ENCODE measurements at places on chromosomes 12 and 14.

DNA sequence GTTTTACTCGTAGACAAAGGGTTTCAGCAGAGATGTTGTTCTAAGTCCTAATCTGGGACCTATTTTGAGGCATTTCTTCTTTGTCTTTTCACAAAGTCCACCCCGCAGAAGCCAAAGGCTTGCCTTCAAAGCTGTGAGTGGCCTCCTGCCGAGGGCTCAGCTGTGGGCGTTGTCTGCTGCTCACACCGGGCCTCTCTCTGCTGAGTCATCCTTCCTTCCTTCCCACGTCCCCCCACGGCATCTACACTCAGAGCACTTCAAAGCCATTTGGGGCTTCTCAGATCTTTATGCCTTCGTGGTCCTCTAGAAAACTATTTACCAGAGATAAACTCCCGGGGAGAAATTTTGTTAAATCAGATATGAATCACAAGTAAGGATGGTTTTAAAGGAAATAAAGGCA, 115.9 kb upstream of the TMPO start:
- peak; percentile 79 for DNase-seq

- DNase-seq = no peak
These were observed 9.4 kb downstream of the SSPN start for GRCh38 chr12:26204612-26205289.

- DNase-seq = no peak
These were observed at the start of gene DIO2 for GRCh38 chr14:80211153-80212022. DIO2 (minus strand) TSS chr14:80211504; CDS start chr14:80211472, 32 bp downstream.

DNA sequence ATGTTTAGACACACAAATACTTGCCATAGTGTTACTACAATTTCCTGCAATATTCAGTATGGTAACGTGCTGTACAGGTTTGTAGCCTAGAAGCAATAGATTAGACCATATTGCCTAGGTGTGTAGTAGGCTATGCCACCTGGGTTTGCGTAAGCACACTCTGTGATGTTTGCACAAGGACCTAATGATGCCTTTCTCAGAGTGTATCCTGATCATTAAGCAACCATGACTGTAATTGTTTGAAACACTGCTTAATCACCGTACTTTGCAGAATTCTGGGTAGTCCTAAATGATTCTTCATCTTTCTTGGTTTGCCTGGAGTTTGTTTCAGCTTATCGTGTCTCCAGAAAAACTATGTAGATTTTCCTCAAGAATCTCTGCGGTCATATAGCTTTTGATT, 11.2 kb upstream of the TCP11L2 start:
- DNase-seq = no peak

GRCh38 chr14:51730098-51730497, 78.4 kb downstream of the FRMD6 start:
- DNase-seq = no peak

- no peak for DNase-seq
These were observed 64.2 kb downstream of the DNAI7 start for GRCh38 chr12:25130741-25131188.

DNA sequence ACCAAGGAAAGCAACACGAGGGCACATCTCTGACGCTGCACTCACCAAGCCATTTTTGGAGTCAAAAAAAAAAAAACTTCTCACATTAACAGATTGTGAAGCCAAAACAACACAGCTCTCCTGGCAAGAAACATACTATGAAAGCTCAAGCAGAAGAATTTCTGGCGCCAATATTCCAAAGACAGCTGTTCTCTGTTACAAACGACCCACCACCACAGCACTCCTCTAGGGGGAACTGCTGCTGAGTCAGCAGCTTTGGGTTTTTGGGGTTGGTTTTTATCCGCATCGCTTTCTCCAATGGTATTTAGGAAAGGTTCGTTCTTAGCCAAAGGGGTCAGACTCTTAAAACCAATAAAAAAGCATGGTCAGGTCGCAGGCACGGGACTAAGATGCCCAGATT, 379.4 kb downstream of the RPS29 start:
- no peak for DNase-seq

DNA sequence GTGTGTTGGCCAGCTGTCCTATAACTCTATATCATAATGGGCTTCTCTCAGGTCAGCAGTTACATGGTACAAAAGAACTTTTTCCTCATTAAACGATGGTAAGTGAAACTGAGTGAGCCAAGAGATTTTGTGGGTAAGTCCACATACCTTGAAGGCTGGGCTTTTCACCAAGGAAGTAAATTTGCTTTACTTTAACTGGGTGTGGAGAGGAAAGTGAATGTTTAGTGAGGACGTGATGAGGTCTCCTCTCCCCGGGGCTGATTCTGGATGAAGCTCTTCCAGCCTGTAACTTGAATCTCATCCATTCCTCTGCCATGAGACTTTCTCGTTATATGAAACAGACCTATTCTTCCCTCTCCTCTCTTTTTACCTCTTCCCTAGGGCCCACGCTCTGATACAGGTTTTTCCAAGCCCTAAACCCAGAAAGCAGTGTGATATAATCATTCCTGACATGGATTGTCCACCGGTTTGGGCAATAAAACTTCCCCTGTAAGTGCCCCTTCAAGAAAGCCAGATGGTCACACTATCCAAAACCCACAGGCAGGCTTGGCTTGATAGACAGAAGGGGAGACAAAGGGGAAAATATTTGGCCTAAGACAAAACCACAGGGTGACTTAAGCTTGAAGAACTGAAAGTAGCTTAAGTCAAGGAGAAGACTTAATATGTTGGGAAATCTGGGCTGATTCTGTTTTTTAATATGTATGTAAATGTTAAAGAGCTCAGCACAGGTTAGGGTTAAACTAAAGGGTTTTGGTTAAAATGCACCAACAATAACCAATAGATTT, 50.3 kb downstream of the CIT start:
- no peak for DNase-seq

- no peak for DNase-seq
These were observed 15.7 kb downstream of the TBC1D30 start for GRCh38 chr12:64840119-64840518.

GRCh38 chr12:79444089-79444488, 246.7 kb downstream of the PAWR start:
- DNase-seq = no peak

DNA sequence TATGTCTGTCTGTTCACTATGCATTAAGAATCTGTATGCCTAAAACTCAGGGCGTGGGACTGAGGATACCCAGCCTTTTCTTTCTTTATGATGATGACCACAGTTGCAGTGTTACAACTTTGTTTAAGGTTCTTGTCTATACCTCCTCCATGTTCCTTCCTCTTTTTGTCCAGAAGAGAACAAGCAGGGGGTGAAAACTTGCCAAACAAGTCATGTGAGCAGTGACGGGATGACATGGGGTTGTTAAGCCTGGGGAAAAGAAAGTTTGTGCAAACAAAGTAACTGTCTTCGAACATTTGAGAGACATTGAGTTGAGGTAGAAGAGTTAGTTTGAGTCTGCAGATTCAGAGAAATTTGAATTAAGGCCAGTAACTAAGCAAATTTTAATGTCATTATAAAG, 505.5 kb downstream of the NPAS3 start:
- DNase-seq = no peak

DNA sequence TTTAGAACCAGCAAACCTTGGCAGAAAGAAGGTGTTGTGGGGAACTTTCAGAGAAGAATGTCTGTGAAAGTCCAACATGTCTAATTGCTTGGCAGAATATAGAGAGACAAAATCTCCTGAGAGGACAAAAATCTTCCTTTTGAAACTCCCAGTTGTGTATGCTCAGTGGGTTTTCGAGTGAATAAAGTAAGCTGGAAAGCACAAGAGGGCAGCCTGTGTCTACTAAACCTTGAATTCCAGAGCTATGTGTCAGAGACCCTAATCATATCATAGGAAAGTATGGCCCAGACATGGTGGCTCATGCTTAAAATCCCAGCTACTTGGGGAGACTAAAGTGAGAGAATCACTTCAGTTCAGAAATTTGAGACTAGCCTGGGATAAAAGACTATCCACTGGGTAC, 661.2 kb downstream of the SLC16A7 start:
- no peak for DNase-seq

GRCh38 chr14:23380976-23381375, 4.1 kb downstream of the CMTM5 start:
- no peak for DNase-seq

- no peak for DNase-seq
These were observed 333.7 kb downstream of the EGLN3 start for GRCh38 chr14:33617154-33617553.

DNA sequence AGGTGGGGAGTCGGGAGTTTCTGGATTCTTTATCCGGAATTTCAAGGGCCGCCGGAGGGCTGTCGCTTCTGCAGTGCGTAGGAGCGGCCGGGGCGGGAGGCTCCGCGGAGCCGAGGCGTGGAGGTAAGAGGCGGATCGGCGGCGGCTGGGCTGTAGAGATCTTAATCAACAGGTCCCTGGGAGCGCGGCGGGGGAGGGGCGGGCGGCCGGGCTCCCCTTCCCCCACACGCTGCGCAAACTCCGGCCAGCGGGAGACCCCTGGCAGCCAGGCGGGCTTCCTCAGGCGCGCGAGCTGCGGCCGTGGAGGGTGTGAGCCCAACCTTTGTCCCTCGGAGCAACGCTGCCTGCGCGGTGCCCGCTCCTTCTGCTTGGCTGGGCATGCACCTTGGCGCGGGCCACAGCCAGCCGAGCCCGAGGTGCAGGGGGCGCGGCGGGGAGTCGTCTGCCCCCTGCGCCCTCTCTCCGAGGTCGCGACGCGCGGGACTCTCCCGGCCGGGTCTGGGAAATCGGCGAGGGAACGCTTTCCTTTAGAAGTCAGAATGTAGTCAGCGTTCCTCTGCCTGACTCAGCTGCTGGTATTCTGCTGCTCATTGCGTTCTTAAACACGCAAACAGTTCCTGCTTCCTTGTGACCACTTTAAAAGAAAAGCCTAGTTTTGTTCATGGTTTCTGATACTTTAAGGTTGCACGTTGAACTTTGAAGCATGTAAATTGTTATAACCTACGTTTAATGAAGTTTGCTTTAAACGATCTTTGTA, at the start of gene PALS1:
TSS of gene PALS1 (plus strand) at position 25 of the 757 bp plus-strand sequence. CDS start 37,736 bp downstream, outside the sequence.
- no peak for DNase-seq

- DNase-seq = no peak
These were observed 870.2 kb upstream of the TMEM132C start for GRCh38 chr12:127396734-127397133.

GRCh38 chr12:105032703-105033357, 46.7 kb downstream of the NOPCHAP1 start:
- DNase-seq = no peak

GRCh38 chr14:22131749-22132476, 457.1 kb downstream of the DAD1 start:
- no peak for DNase-seq

DNA sequence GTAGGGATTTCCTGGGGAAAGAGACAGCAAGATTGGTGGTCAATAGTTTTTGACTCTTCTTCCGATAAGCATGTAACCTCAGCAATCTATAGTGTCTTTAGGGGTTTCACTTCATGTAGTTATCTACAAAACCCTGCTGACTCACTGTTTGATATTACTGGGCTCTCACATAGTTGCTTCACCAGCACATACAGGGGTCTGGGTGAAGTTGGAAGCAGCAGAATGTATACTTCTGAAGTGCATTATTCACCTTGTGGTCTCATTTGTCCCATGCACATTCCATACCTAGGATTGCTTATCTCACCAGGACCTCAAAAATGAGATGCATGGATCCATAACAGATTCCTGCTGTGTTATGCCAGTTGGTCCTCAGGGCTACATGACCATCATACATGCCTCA, 280.0 kb downstream of the LRIG3 start:
- no peak for DNase-seq

DNA sequence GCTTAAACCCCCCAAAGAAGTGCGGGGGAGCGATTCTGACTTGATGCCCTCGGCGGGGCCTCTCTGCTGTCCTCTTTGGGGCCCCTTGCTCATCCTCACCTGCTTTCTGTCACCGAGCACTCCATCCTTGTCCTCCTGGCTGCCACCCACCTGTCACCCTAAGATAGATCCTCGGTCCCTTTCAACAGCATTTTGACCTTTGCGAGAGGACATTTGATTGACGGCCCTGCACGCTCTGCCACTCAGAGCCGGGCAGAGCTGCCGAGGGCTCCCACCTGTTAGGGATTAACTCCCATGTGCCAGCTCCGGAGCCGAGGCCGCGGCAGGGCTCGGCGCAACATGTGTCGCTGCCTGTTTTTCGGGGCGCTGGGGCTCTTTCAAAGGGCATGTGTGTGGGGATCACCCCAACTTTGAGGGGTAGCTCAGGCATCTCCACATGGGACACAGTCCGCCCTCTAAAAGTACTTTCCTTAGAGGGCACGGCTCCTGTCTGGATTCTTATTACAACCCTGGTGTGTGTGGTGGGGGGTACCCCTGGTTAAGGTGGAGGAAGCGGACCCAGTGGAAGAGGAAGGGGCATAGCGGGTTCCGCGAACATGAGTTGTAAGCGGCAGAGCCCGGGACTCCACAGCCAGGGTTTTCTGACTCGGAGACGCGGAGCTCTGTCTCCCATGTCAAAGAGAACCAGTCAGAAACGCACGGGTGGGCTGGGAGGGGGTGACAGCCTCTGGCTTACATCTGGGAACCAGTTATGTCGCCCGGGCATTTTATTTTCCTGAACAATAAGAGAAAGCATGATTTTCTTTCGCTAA, 811 bp upstream of the MEG3 start:
- DNase-seq = no peak

DNA sequence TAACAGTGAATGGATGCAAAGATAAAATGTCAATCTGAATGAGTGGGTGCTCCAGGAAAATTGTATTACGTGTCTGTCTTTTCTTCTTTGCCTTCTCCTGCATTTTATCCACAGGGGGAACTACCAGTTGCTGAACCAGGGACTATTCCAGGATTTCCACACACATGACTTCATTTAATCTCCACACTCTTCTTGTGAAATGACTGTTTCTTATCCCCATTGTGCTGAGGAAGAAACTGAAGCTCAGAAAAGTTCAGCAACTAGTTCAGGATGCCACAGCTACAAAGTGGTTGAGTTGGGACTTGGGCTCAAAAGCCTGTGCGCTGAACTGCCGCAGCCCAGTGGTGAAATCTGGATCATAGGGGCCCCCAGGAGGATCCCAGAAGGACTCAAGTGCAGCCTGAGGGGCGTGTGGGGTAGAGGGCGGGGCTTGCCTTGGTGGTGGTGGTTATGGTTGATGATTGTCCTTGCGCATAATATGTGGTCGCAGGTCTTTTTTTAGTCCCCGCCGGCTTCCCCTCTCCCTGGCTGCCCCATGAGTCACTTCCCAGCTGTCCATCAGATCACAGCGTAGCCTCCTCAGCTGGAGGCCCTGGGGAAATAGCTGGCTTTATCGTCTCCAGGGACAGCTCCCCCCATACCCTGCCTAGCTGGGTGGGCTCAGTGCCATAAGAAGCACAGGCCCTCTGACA, 235.2 kb upstream of the CRY1 start:
- no peak for DNase-seq

- DNase-seq = no peak
These were observed 221.5 kb upstream of the G2E3 start for GRCh38 chr14:30337456-30337855.

Measured in activated CD8-positive, alpha-beta memory T cell treated with anti-CD3 and anti-CD28 coated beads for 24 hours (primary cell).